CD4-positive, alpha-beta T cell treated with Interleukin-15 for 4 hours (primary cell): ENCODE measurements at places on chromosomes 6 and 20.
A peak's percentile ranks its signal among the peaks of the same experiment; 100 is the strongest.

- DNase-seq: no peak
Observed at GRCh38 chr6:70956451-70957283, at the start of gene B3GAT2. Gene B3GAT2, minus strand, starts transcription at chr6:70957060. Its CDS starts 631 bp downstream, at chr6:70956429.

GRCh38 chr6:12557765-12558164, 158.8 kb upstream of the PHACTR1 start:
- no peak for DNase-seq

- peak; percentile 6 for DNase-seq
Observed at GRCh38 chr6:99905209-99906106, 88.6 kb downstream of the MCHR2 start.

DNA sequence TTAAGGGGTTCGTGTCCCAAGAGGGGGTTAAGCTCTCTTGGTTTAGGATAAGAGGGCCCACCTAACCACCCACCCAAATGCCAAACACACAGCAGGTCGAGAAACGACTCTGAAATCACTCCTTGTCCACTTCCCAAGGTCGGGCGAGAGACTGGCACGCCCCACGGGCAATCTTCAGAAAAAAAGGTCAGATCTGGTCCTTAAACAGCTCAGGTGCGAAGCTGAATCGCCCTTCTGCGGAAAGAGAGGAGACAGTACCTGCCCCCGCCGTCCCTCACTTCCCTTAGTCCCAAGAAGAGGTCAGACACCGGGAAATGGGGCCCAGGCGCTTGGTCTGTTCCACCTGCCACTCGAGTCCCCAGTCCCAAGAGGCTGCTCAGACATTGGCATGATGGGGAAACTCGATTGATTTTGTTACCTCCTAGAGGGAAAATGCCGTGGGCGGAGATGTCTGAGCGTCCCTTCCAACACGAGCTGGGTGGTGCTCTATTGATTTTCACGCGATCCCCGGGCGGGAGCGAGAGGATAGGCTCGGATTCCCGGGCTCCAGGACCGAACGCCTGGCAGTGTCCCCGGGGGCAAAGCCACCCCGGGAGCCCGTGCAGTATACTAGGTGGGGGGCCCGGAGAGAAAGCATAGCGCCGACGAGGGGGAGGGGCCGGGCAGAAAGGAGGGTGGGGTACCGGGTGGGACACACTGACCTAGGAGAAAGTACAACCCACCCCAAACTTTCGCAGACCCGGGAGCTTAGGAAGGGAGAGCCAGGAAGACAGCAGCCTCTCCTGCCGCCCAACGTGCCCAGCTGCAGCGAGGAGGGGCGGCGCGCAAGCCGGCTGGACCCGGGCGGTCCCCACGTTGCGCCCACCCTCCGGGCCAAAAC, 1.1 kb upstream of the SAMD5 start:
- DNase-seq: no peak

DNA sequence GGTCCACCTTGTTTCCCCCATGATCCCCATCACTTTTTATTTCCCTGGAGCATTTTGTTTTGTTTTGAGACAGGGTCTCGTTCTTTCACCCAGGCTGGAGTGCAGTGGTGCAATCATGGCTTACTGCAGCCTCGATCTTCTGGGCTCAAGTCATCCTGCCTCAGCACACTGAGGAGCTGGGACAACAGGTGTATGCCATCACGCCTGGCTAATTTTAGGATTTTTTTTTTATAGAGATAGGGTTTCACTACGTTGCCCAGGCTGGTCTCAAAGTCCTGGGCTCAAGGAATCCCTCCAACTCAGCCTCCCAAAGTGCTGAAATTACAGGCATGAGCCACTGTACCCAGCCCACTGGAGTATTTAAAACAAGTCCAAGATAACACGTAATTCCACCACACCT, 179.9 kb downstream of the PREX1 start:
- no peak for DNase-seq

DNA sequence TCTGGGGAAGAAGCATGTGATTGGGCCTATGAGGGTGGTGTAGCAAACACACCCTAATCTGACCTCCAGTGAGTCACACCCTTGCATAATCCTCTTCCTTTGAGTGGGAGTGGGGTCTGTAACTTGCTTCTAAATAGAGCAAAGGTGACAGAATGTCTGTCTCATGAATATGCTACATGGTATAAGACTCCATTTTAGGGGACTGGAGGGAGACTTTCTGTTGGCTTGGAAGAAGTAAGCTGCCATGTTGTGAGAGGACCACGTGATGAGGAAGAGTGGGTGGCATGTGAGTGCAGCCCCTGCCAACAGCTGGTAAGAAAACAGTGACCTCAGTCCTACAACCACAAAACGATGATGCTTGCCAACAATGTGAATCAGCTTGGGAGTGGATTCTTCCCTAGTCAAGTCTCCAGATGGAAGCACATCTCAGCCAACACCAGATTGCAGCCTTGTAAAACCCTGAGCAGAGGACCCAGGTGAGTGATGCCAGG, 3.7 kb downstream of the AK9 start:
- no peak for DNase-seq

- DNase-seq: no peak
Observed at GRCh38 chr6:13177664-13178063, 150.7 kb downstream of the TBC1D7 start.

DNA sequence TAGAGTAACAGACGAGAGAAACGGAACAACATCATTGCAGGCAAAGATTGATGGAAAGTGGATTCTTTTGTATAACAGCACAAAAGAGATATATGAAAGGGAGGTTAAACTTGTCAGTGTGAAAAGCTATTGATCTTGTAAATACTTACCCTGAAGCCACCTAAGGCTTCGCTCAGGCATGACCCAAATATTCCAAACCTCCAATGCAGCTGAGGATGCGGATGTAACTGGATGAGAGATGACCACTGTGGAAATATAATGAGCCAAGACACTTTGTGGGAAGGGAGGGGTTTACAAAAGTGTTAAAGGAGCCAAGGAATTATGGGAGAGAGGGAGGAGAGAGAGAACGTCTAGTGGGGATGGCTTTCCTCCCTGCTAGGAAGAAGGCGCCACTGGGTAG, 112.0 kb downstream of the DOK5 start:
- DNase-seq: no peak

DNA sequence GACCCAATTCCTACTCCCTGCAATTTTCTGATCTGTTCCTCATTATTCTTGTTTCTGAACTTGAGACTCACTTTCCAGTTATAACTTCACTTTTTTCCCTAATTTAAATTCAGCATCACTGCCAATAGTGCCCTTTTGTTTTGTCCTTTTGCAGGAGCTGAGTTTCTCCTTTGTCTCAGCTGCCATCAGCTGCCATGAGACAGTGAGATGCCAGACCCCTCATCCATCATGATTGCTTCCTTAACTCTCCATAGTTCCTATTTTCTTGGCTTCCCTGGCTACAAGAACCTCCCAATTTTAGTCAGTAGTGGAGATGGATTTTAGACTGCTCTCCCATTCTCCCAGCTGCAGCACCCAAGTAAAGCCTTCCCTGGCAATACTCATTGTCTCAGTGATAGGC, 518.1 kb downstream of the HDGFL1 start:
- DNase-seq: no peak

GRCh38 chr20:6501061-6501460, 266.4 kb upstream of the BMP2 start:
- DNase-seq: no peak

DNA sequence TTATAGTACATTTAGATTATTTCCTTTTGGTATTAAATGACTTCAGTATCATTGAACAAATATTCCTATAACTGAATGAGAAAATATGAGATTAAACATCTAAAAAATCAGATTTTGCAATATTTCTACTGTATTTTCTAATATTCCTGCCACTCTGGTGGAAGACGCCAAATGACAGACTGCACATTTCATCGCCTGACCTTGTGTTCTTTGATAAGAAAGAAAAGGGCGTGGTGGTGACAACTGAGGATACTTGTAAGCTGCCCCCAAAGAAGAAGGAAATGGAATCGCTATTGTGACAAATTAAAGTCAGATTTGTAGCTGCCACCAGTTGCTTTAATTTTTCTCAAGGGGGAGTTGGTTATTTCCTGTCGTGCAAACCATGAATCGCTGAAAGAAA, 131.3 kb downstream of the MTFR2 start:
- no peak for DNase-seq

DNA sequence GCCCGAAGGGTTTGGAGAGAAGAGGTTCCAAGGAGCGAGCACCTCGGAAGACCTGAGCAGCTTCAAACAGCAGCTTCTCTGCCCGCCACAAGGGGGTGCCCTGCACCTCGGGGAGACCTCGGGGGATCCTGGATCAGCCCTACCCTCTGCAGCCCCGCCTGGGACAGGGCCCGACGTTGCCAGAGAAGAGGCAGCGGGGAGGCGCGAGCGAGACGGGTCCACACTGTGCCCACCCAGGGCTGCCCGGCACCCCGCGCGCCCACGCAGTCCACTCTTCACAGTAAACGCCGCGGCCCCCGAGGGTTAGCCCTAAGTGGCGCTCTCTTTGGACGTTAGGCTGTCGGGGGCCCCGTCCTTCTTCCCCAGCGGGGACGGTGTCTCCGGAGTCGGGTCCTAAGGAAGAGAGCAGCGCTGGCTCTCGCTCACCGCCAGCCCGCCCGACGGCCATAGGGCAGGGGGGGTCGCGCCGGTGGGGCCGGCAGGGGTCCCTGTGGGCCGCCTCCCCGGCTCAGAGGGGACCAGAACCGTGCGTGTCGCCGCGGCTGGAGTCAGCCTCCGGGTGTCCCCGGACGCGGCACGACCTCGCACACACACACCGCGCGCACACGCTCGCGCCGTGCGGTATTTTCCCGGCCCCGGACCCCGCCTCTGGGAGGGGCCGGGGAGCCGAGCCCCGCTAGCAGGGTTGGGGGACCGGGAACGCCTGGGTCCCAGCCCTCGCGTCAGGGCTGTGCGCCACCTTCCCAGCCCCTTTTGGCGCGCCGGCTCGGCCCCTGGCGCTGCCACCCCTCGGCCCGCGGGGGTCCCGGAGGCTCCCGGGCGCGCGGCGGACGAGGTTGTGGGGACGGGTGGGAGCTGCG, 929 bp downstream of the CDH22 start:
- DNase-seq: peak; percentile 72

DNA sequence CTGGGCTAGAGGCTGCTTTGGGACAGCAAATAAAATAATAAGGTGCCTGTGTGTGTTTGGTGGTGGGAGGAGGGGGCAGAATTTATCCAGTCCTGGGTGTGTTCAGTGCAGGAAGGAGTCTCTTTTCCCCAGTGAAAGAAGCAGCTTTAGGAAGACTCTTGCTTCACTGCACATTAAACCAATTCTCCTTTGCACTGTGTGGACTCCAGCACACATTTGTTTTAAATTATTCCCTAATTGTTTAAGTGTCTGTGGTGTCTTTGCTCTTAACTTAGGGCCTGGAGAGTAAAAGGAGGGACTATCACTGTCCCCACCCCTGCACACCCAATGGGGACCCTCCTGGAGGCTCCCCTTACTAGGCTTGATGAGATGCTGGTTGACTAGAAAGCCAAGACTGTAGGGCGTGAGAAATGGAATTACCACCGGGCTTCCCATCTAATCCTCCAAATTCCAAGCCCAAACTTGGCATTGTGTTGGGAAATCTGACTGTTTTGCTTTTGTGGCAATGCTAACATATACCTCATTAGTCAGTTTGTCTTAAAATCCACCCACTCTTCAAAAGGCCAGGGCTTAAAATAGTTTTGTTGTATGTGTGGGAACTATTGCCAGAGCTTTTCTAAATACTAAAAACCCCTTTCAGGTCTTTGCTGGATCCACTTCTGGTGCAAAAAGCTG, 13.5 kb upstream of the DAAM2 start:
- DNase-seq: no peak

GRCh38 chr20:61112515-61112914, 139.5 kb upstream of the CDH4 start:
- DNase-seq: no peak

DNA sequence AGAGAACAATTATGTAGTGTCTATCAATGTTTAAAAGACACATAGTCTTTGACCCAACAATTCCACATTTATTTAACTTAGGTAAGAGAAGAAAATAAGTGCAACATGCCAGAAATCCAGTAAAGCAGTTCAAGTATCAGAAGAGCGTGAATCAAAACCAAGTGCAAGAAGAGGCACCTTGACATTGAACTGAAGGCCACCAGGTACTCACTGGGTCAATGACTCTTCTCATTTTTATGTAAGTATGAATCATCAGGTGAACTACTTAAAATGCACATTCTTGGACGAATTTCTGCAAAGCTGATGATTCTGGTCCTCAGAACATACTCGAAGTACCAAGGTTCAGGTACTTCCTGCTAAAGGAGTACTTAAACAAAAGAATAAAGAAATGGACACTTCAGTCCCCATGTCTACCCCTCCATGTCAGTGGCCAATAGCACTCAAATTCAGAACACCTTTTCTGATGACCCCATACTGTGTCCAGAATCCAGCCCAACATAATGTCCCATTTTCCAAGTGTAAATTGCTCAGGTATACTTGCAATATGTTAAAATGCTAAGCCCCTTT, 481.9 kb downstream of the GJA1 start:
- DNase-seq: no peak

DNA sequence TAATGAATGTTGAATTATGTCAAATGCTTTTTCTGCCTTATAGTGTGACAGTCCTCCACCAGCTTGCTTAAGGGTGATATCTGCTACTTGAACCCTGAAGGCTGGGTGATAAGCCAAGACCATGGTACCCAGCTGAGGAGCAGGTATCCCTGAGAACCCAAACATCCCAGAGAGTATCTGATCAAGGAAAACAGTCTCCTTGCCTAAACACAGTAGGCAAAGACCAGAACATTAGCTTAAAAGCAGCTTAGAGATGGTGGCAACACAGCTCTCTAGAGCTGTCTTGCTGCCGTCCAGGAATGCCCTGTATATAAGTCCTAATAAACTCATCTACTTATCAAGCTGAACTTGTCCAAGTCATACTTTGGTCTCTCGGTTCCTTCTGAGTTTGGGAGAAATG, 127.7 kb upstream of the PRSS16 start:
- no peak for DNase-seq

DNA sequence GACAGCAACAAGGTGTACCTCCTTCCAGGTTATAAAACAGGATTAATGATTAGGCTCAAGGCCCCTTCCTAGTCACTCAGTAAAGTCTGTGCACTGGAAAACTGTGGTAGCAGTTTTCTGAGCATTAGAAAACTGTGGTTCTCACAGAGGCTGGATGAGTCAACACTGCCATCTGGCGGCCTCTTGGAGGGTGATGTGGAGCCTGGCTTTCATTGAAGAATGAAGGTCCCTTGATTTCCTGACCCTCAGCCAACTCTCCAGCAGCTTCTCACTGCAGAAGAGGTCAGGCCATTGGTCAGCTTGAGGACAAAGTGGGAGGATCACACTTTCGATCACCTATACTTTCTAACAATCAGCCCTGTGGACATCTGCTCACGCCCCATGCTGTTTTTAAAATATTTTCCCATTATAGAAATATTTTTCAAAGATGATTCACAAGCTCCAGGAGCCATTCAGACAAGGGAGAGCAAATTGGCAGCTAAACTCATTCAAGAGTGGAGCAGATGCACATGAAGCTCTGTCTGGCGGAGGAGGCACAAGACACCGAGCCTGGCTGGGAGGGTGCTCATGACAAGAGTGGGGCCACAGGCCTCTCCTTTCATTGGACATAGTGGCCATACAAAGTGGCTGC, 23.2 kb downstream of the PSMB1 start:
- DNase-seq: peak; percentile 61
